ENCODE measurements at places on chromosomes 13 and 19. TPM values are rescaled to one million over a fixed set of nuclear protein-coding genes. Genes with fewer than 3 reads are reported as not detected.

SOX1 gene
- total RNA-seq, result not detected

RTBDN gene
- not detected for total RNA-seq

S1PR5 gene
- total RNA-seq, result 0.59 TPM

KLF12 gene
- total RNA-seq, result 12.3 TPM

STOML3 gene
- total RNA-seq, result not detected

EXOC3L2 gene
- 8.2 TPM for total RNA-seq

DNA sequence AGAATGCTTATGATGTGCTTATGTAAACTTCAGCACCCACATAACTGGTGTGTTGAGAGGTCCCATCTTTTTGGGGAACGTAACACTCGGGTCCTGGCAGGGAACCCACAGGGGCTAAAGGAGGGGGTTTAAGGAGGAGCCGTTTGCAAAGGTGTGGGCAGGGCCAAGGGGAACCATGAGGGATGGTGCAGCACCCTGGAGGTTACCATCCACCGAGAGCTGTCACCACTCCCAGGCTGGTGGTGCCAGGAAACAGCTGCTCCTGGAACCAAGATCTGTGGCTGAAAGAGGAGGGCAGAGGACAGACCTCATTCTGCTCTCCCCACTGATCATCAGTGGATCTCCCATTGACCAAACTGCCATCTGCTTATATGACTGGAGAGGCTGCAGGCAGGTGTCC is 23.2 kb upstream of the CYP4F8 start:
- DNase-seq, result no peak

- no peak for DNase-seq
Measured at GRCh38 chr13:33583398-33583797, 234.6 kb upstream of the RFC3 start.

- no peak for DNase-seq
Measured at GRCh38 chr19:41844601-41845000, at the start of gene LYPD4. LYPD4 (minus strand) TSS chr19:41844683; CDS start chr19:41839285, 5,398 bp downstream.

DNA sequence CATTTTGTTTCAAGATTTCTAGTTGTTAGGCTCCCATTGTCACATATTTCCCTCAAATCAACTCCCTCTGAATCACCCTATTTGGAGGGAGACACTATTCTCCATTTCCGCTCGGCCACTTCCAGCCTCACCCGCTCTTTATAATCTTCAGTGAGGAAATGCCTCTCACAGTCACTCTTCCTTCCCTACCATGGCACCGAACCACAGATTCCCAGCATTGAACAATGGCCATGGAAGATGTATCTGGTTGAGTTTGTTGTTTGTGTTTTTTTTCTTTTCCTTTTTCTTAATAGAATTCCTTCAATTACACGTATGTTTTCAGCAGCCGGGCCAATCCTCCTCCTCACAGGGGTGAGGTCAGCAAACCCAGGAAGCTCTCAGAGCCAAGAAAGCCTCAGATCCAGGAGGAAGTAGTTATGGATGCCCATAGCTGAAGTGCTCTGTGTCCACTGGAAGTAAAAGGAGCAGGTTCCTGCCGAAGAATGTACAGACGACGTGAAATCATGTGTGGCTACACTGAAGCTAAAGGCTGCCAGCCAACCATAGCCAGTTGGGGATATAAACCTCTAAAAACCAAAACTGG is 472.1 kb downstream of the FOXO1 start:
- no peak for DNase-seq

GRCh38 chr13:105960326-105960725 is 575.1 kb downstream of the EFNB2 start:
- DNase-seq, result no peak

DNA sequence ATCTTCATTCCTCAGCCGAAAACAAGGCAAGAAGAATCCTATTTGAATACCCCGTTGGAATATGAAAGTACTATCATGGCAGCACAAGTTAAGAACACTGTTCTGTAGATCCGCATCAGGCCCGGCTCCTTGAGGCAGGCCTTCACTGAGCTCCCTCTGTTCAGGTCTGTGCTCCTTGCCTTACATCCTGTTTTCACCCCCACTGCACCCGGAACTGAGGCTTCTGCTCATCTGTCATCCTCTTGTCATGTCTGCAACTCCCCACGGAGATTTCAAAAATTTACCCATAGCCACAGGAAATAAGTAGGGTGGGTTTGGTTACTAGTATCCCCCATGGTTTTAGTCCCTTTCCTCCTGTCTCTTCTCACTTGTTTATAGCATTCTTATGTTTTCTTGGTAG is 861.9 kb downstream of the GPC5 start:
- no peak for DNase-seq

- no peak for DNase-seq
Measured at GRCh38 chr13:67139551-67139950, 90.6 kb downstream of the PCDH9 start.

GRCh38 chr13:24353736-24354135 is 44.4 kb downstream of the C1QTNF9 start:
- DNase-seq, result no peak

DNA sequence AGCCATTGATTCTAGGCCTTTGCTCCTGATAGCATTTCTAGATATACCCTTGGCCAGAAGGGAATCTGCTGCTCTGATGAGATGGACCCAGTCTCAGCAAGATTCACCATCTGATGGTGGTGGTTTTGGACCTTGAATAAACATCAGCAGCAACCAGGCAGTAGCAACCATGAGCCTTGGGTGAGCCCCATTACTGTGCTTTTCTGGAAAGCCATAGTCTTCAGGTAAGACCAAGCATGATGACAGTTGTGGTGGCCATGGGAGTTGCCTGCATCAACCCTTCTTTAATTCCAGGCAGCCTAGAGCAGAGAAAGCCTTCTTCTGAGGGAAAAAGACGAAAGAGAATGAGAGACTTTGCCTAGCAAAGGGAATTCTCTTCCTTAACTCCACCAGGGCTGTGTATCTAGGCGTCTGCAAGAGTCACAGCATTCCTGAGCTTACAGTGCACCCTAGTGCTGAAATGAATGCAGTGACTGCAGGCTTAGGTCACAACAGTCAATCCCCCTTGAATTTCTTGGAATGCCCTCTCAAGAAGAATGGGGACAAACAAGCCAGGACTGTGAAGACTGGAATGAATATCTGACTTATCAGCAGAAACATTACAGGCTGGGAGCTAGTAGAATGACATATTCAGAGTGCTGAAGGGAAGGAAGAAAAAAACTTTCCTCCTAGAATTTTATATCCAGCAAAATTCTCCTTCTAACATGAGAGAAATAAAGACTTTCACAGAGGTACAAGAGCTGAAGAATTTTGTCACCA is 942.4 kb upstream of the PCDH20 start:
- DNase-seq, result no peak

DNA sequence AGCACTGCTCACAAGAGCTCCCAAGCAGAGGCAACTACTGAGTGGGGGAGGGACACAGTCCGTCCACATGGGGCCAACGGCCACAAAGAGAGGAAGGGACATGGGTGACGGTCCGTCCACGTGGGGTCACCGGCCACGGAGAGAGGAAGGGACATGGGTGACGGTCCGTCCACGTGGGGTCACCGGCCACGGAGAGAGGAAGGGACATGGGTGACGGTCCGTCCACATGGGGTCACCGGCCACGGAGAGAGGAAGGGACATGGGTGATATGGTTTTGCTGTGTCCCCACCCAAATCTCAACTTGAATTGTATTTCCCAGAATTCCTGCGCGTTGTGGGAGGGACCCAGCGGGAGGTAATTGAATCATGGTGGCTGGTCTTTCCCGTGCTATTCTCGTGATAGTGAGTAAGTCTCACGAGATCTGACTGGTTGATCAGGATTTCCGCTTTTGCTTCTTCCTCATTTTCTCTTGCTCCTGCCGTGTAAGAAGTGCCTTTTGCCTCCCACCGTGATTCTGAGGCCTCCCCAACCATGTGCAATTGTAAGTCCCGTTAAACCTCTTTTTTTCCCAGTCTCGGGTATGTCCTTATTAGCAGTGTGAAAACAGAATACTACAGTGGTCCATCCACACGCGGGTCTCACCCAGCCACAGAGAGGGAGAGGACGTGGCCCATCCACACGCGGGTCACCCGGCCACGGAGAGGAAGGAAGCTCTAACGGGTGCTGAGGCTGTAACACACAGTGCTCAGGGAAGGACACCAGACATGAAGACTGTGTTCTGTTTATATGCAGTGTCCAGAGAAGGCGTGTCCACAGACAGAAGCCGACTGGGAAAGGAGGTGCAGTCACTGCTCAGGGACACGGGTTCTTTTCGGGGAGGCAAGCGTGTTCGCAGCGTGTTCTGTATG is 48.5 kb downstream of the GAS6 start:
- DNase-seq, result no peak

DNA sequence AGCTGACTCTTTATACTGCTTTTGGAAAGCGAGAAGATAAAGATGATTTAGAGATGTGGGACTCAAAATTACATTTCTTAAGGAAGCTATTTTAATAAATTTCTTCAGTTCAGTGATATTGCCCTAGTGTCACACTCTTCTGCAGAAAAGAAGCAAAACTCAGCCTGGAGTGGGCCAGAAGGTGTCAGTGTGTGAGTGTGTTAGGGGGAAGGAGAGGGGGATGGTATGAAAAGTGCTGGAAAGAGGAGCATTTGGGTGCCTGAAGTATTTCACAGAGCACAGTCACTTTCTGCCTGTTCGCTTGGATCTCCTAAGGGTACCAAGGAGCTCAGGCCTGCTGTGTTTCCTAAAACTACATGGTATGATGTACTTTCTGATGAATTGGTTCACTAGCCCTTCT is 84.5 kb upstream of the FRY start:
- no peak for DNase-seq

DNA sequence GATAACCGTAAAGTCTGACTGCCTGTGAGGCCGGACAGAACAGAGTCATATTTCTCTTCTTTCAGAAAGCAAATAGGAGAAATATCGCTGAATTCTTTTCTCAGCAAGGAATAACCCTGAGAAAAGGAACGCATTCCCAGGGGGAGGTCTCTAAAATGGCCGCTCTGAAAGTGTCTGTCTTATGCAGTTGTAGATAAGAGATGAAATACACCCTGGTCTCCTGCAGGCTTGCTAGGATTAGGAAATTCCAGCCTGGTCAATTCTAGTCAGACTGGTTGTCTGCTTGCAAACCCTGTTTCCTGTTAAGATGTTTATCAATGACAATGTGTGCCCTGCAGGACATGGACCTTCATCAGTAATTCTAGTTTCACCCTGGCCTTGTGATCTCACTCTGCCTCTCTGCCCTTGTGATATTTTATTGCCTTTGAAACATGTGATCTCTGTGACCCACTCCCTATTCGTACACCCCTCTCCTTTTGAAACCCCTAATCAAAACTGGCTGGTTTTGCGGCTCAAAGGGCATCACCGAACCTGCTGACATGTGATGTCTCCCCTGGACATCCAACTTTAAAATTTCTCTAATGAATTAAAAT is 934.8 kb upstream of the SPRY2 start:
- DNase-seq, result no peak

GRCh38 chr13:50847501-50847900 is 4.0 kb upstream of the DLEU7 start:
- no peak for DNase-seq

GRCh38 chr13:54402495-54402894 is 1373.9 kb downstream of the OLFM4 start:
- no peak for DNase-seq

- no peak for DNase-seq
Measured at GRCh38 chr13:79987323-79987722, 353.6 kb downstream of the SPRY2 start.

DNA sequence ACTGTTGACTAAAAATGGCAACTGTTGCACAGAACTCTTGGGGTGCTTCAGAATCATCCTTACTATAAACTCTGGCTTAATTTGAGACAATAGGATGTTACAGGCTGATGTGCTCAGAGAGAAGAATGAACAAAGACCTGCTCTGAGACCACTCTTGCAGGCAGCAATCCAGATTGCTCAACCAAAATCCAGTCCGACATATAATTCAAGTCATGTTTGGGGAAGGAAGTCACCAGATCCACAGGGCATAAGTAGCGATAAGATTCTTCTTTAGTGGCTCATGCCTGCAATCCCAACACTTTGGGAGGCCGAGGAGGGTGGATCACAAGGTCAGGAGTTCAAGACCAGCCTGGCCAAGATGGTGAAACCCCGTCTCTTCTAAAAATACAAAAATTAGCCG is 20.6 kb downstream of the MTMR6 start:
- no peak for DNase-seq

DNA sequence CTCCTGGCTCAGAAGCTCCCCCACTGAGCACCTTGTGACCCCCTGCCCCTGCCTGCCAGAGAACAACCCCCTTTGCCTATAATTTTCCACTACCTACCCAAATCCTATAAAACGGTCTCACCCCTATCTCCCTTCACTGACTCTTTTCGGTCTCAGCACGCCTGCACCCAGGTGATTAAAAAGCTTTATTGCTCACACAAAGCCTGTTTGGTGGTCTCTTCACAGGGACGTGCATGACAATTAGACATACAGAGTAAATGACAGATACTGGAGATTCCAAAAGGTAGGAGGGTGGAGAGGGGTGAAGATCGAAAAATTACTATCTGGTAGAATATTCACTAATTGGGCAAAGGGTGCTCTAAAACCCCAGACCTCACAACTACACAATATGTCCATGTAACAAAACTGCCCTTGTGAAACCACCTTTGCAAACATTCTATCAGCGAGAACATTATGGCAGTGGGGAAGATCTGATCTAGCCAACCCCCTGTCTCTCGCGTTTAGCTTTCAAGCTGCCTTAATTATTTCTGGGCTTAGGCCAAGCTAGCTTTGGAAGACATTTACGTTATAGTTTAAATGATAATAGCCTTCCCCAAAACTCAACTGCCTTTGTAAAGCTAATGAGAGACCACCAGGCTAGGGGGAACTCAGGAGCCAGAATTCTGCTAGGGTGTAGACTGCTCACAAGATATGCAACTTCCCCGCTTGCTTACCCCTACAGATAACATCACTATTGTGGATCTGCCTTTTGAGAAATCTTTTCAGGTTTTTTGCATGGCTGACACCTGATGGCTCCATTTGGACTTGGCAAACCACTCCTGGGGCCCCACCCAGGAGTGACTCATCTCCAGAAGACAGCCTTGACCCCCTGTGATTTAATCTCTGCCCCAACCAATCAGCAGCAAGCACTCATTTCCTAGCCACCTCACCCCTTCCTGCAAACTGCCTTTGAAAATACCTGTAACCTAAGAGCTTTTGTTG is 1534.0 kb upstream of the SPRY2 start:
- no peak for DNase-seq

- peak; percentile 88 for DNase-seq
Measured at GRCh38 chr13:74575729-74576125, 441.5 kb upstream of the KLF12 start.

GRCh38 chr13:110399801-110400200 is 92.7 kb downstream of the COL4A2 start:
- DNase-seq, result no peak

DNA sequence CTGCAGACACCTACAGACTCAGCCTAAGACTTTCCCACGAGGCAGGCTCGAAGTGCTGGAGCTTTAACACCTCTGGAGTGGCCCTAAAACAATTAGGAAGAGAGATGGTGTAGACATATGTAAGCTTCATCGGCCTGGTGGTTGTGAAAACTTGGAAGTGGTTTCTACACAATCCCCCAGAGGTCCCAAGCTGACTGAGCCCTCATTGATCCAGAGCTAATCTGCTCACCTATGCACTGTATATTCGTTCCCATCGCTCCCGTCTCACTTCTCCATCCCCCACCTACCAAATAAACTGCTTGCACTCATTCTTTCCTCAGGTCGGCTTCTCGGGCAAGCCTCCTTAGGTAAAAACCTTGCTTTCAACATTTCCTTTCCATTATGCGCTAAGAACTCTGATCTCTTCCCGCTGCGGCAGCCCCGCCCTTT is 767 bp upstream of the ZNF793 start:
- no peak for DNase-seq
